Fibroblast of skin of left quadriceps (primary cell): ENCODE measurements at places on chromosomes 3 and 15.
A peak's percentile ranks its signal among the peaks of the same experiment; 100 is the strongest.

GRCh38 chr3:136332776-136333175 is 82.6 kb downstream of the PCCB start:
- no peak for DNase-seq

DNA sequence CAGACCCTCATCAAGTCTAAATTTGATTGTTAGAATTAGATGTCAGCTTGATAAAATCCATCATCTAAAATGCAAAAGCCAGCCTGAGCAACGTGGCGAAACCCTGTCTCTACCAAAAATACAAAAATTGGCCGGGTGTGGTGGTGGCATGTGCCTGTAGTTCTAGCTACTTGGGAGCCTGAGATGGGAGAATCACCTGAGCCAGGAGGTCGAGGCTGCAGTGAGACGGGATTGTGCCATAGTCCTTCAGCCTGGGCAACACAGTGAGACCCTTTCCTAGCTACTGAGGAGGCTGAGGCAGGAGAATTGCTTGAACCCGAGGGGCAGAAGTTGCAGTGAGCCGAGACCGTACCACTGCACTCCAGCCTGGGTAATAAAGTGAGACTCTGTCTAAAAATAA is 69.5 kb downstream of the MYO1E start:
- no peak for DNase-seq

GRCh38 chr3:136734382-136735070 is 17.7 kb downstream of the STAG1 start:
- no peak for DNase-seq

DNA sequence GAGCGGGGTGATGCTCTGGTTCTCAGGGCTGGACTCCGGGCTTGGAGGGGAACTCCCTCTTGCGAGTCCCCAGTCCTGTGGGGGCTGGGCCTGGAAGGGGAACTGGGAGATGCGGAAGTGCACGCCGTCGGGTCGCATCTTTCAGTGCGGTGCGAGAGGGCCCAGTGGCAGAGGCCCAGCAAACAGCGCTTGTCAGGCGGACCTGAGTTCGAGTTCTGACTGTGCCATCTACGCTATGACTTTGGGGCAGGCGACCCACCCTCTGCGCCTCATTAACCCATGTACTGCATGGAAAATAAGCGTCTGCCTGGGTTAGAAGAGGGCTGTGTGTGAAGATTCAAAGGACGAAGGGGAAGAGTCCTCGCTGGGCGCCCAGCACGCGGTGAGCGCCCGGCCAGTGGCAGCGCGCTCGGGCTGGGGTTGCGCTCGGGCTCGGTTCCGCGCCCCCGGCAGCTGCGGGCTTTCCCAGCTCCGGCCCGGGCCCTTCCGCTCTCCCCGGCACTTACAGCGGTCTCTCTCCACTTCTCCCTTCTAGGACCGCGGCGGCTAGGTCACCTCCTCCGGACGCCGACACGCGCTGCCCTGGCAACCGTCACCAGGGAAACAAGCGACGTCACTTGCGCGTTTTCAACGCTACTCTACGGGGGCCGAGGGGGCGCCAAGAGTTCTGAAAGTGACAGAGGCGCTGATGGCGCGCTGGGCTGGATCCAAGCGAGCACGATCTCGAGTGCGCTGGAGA is at the start of gene CCDC13:
TSS of gene CCDC13 (minus strand) at position 584 of the 739 bp plus-strand sequence. CDS start 14,908 bp downstream, outside the sequence.
- peak; percentile 62 for DNase-seq

GRCh38 chr15:58889363-58889762 is 44.1 kb downstream of the SLTM start:
- no peak for DNase-seq

GRCh38 chr3:54706738-54707137 is 221.1 kb downstream of the LRTM1 start:
- no peak for DNase-seq

DNA sequence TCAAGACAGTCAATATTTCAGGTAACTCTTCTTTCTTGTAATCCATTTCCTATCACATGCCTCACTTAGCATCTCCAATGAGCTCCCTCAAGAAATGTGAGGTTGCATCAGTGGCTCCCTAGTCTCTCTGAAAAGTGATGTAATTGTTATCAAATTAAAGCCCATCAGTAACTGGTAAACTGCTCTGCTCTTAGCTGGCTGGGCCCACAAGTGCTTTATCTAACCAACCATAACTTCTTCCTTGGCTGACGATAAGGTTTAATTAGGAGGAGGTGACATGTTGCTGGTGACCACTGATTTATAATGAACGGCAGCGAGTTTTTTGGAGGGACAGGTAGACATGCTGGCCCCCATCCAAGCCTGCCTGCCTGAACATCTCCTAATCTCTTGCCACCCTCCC is 79.6 kb downstream of the RTP4 start:
- no peak for DNase-seq

- DNase-seq = no peak
Measured at GRCh38 chr3:135834465-135834864, 131.1 kb upstream of the PPP2R3A start.

GRCh38 chr15:76987896-76988860 is 6.7 kb upstream of the PSTPIP1 start:
- DNase-seq = no peak

- DNase-seq = no peak
Measured at GRCh38 chr3:101825904-101826445, 23.3 kb upstream of the NFKBIZ start.

DNA sequence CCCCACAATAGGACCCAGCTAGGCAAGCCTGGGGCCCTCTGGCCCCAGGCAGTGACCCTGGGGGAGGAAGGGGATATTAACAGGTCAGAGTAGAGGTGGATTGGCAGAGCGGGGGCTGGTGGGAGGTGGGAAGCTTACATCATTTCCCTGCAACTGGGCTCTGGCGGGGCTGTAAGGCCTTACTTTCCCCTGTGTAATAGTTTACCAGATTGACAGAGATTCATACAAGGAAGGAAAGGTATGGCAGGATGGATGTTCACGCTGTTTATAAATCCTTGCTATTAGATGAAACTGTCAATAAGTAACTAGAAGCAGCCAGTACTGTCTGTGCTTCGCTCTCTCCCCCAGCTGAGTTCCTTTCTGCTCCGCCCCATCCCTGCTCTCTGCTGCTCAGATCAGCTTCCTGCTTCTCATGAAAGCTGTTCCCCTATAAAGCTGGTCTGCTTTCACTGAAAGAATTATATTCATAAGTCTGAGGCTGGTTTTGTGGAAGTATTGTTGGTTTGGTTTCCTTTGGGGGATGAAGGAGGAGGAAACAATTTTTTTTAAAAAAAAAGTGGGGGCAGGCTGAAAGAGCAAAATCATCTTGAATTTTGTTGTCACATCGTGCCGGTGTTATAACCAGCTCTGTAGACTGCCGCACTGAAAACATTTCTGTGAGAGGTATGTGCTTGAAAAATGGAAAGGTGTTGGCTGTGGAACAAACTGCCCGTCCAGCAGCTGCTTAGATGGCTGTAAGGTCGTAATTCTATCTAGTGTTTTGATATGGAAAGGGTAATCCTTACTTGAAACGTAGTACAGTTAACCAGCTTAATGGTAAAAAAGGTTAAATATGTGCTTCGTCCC is 76.4 kb downstream of the BBX start:
- DNase-seq = no peak

DNA sequence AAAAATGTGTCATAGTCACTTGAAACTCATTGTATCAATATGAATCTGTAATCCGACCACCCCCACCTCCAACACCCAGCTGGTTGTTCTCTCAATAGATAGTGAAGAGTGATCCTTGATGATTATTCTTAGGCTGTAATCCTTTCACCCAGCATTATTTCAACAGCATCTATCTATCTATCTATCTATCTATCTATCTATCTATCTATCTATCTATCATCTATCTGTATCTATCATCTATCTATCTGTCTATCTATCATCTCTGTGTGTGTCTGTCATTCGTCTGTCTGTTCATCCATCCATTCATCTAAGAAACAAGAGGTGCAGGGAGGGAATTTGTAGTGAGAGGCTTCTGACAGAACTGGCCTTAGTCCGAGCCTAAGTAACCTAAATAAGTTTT is 78.7 kb upstream of the IGSF10 start:
- DNase-seq = no peak

DNA sequence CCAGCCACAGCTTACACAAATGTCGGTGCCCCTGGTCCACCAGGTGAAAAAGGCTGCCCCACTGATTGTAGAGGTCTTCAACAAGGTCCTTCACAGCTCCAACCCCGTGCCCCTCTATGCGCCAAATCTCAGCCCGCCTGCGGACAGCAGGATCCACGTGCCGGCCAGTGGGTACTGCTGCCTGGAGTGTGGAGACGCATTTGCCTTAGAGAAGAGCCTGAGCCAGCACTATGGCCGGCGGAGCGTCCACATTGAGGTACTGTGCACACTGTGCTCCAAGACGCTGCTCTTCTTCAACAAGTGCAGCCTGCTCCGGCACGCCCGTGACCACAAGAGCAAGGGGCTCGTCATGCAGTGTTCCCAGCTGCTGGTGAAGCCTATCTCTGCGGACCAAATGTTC is 32.9 kb upstream of the ALPK3 start:
- no peak for DNase-seq

- peak; percentile 49 for DNase-seq
Measured at GRCh38 chr3:141452045-141452444, 34.8 kb upstream of the RASA2 start.

DNA sequence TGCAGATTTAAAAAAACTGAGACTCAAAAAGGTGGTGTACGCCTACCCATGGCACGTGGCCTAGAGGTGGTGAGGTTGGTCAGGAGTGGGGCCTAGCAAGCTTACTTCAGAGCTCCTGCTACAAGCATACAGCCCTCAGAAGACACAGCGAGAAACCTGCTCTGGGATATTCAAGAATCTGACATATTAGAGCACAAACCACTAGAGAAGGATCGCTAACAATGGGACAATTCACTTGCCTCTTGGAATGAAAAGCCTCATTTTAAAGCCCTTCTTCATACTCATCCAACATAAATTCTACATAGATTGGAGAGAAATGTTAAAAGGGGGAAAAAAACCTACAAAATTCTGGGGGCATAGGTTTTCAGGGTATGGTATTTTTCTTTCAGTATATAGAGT is 118.0 kb upstream of the ARHGEF3 start:
- no peak for DNase-seq

DNA sequence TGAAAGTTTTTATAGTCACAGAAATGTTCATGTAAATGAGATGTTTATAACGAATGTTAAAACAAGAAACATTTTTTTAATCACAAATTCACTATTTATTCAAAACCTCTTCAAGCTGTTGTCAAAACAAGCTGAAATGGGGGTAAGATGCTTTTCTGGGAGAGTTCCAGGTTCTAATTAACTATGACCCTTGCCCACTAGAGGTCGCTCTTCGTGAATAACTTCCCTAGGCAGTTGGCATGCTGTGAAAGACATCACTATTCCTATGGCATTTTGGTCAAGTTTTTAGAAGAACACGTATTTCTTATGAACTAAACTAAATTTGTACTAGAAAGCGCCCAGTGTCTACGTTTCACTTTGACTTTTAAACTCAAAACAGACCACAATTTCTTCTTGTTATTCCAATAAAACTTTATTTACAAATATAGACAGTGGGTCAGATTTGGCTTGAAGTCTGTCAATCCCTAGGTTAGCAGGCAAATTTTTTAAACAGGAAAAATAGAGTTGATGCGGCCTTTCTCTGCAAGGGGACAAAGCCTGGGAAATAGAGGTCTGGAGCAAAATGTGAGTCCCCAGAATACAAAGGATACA is 62.8 kb upstream of the CMTM8 start:
- DNase-seq = peak; percentile 22

DNA sequence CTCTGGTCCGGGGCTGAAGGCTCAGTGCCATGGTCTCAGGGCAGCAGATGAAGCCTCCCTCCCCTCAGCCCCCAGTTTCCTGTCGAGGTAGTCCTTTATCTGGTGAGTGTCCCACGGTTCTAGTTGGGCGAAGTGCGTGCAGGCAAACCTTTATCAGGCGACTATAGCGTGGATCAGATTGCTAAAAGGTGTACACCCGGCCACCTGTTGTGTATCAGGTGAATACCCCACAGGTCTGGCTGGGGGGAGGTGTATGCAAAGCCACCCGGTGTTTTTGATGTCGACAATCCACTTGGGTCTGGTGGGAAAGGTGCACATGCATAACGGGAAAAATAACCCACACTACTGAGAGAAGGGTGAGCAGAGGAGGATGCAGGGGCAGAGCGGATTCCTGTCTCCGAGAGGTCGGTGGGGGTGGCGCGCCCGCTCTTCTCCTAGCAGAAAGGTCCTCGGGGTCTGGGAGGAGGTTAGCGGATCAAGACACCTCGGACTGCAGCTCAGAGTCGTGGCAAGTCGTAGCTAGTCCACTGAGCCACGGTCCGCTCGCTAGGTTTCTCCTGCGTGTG is 507 bp downstream of the SLC12A6 start:
- no peak for DNase-seq

- no peak for DNase-seq
Measured at GRCh38 chr15:31857194-31857593, 173.1 kb upstream of the CHRNA7 start.

DNA sequence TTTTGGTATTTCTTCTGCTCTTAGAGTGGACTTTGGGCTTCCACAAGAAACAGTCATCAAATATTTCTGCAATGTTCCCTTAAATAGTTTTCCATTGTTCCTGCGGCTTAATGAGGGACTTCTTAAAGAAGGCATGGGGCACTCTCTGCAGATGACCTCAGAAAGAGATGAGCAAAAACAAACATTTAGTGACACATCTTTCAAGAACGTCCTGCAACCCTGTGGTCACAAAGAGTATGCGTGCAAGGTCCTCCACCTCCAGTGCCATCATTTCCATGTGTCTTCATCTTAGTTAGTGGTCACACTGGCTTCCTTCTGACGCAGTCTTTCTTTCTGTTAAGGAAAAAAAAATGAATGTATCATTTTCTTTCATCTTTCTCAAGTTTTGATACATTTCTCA is 56.2 kb downstream of the GREM1 start:
- peak; percentile 60 for DNase-seq

DNA sequence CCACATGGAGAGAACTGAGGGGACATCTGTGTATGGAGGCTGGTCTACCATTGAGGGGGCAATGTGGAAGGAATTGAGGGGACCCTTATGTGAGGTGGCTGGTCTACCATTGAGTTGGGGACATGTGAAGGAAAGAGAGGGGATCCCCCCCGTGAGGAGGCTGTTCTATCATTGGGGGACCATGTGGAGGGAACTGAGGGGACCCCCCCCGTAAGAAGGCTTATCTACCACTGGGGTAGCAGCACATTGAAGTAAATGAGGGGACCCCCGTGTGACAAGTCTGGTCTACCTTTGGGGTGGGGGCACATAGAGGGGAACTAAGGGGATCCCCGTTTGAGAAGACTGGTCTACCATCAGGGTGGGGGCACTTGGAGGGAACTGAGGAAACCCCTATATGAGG is 158.0 kb downstream of the FBLN2 start:
- DNase-seq = no peak
